Regular cardiac myocyte (primary cell): ENCODE measurements at places on chromosomes 6 and 20. TPM values are rescaled to one million over a fixed set of nuclear protein-coding genes. Genes with fewer than 3 reads are reported as not detected.

The SLC17A2 gene
- total RNA-seq: not detected in 2 replicates

The BTNL2 gene
- not detected in 2 replicates for total RNA-seq

The BPIFB2 gene
- total RNA-seq: not detected in 2 replicates

The KHDC1L gene
- total RNA-seq: not detected in 2 replicates

The HAO1 gene
- total RNA-seq: not detected in 2 replicates

The IGF2R gene
- 131 and 197 TPM in 2 replicates for total RNA-seq

The CPXM1 gene
- 0.19 and 0.28 TPM in 2 replicates for total RNA-seq

The MAS1 gene
- total RNA-seq: under 0.01 TPM in 2 replicates

The LPA gene
- under 0.01 TPM in 1 of 2 replicates, not detected in the other for total RNA-seq

The MMP24 gene
- 0.38 and 0.56 TPM in 2 replicates for total RNA-seq

The TMEM170B gene
- total RNA-seq: 0.58 and 1.7 TPM in 2 replicates

The TFAP2D gene
- total RNA-seq: not detected in 2 replicates
